HFF-Myc (cell line): ENCODE measurements at places on chromosomes 5 and 9.

DNA sequence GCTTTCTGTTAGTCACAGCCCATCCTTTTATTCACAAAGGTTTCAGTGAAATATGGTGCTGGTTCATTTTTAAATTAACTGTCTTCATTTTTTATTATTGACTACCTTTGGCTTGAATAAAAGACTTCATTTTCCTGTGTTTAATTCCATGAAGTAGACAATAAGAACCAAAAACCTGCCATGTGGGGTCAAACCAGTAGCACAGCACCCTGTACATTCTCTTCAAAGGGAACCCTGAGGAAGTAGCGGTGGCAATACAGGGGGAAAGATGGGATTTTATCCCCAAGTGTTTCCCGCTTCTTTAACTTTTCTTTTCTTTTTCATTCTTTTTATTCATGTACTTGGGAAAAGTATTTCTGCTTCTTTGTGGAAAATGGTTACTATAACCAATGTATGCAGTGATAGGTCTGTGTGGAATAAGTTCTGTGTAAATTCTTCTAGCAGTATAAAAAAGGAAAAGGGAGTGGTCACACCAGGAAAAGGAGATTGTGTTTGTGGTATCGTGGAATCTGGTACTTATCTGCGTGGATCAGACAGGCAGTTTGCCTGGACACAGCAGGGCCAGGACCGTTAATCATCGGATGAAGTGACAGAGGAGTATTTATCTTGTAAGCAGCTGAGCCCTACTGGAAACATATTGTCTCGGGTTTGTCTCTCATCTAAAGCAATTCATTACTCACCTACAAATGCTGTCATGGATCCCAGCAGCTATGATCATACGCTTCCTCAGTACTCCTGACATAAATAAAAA lies 94.2 kb downstream of the PPIC start:
- DNase-seq: no peak

- no peak for DNase-seq
Observed at GRCh38 chr9:35619800-35620158, 1.6 kb upstream of the CD72 start.

DNA sequence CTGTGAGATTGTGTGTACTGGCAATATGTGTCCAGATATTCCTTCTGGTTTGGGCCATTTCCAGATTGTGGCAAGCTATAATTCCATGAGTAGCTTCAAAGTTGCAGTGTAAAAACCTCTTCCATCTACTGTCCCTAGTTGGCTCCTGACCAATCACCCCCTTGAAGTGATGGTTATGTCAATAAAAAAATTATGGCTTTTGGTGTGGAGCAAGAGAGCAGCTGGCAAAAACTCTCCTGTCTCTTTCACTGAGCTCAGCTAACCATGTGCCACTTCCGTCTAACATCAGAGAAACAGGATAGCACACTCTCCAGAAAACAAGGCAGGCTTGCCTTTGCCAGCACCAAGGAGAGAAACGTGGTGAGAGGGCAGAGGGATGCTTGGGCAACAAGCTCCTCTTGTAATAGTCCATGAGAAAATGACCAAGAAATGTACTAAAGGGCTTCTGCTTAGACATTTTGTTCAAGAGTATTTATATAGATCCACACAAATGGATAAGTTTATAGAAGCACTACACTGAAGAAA lies 914.4 kb upstream of the SEMA6A start:
- no peak for DNase-seq

DNA sequence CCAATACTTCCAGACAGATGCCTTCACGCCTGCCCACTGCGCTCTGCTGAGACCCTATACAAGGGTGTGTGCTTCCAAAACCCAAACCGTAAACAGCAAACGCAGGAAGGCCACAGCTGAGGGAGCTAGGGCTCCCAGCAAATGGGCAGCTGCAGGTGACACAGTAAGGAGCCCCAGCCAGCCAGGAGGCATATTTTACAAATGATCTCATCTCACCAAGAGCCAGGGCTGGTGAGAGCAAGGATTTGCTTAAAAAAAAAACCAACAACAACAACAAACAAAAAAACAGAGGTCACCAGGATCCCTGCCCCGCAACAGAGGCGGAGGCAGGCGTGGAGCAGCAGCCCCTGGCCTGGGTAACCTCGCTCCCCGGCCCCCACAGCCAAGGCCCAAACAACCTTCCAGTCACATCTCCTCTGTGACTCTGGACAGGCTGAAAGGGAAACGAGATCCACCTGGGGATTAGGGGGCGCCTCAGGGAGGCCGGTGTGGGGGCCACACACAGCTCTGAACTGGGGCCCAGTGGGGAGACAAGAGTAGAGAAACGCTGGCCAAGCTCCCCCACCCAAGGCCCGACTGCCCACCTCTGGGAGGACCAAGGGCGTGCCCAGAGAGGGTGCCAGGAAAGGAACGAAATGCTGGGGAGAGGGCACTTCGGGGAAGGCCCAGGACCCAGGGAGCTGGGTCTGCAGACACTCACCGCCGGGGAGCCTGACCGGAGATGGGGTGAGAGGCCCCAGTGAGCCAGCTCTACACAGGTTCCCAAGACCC lies 3.3 kb downstream of the NACC2 start:
- no peak for DNase-seq

DNA sequence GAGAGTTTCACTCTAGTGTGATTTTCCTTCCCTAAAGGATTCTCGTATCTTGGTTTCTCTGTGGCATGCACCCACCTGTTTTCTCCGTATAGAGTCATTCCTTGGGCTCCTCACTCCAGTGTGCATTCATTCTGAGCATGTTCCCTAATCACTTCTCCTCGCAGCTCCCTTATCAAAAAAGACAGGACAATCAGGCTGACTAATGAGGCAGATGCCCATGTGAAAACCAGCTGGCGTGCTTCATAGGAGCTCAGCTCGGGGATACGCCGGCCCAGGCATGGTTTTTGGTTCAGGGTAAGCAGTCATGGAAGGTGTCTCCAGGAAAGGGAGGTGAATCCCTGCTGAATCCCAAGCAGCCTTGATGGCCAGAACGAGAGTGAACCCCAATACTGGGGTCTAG lies 41.2 kb upstream of the INSYN2B start:
- DNase-seq: no peak

GRCh38 chr5:15579193-15579990 lies 79.4 kb downstream of the FBXL7 start:
- no peak for DNase-seq

DNA sequence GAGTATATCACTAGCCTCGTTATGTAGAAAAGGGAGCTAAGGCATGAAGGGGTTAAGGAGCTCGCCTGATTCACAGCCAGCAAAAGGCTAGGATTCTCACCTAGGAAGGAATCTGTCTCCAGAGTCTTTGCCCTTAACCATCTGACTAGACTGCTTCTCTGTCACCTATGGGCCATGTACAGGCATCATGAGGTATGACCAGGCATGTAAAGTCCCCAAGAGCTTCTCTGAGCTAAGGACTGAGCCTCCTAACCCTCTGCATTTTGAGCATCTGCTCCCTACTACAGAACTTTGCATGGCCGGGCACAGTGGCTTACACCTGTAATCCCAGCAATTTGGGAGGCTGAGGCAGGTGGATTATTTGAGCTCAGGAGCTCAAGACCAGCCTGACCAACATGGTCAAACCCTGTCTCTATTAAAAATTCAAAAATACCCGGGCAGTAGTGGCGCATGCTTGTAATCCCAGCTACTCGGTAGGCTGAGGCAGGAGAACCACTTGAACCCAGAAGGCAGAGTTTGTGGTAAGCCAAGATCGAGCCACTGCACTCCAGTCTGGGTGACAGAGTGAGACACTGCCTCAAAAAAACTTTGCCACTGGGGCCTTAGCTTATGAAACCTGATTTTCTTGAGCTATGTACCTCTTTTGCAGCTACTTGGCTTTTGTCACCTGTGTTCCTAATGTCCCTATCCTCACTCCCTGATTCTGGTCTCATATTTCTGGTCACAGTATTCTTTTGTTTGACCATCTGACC lies 33.2 kb upstream of the IL7R start:
- DNase-seq: no peak

- DNase-seq: no peak
Observed at GRCh38 chr5:27266184-27266583, 227.8 kb upstream of the CDH9 start.

GRCh38 chr9:124849801-124850200 lies 3.5 kb upstream of the WDR38 start:
- no peak for DNase-seq

- no peak for DNase-seq
Observed at GRCh38 chr5:39513236-39513635, 88.5 kb upstream of the DAB2 start.

DNA sequence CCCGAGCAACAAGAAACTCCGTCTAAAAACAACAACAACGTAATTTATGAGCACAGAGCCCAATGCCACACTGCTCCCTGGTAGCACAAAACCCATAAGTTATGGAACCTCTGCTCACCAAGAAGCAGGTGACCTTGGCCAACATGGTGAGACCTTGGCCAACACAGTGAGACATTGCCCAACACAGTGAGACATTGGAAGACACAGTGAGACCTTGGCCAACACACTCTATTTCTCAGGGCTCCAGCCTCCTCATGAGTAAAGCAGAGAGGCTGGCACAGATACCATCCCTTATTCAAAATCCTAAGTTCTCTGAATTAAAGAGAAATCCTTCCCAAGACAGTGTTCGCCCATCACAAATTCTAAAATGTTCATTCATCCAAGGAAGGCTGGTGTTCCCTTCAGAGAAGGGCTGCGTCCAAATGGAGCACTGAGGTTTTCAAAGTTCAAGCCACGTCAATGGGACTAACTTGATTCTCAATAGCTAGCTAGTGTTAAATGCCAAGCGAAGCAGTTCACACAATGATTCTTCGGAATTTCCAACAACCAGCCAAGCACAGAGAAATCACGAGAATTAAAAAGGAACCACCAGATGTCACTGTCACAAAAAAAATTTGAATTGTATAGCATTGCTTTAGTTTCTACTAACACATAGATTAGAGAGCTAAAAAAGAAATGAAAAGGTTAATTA lies 29.5 kb downstream of the TTC39B start:
- no peak for DNase-seq

- DNase-seq: no peak
Observed at GRCh38 chr5:134073404-134073803, 41.1 kb upstream of the TCF7 start.

DNA sequence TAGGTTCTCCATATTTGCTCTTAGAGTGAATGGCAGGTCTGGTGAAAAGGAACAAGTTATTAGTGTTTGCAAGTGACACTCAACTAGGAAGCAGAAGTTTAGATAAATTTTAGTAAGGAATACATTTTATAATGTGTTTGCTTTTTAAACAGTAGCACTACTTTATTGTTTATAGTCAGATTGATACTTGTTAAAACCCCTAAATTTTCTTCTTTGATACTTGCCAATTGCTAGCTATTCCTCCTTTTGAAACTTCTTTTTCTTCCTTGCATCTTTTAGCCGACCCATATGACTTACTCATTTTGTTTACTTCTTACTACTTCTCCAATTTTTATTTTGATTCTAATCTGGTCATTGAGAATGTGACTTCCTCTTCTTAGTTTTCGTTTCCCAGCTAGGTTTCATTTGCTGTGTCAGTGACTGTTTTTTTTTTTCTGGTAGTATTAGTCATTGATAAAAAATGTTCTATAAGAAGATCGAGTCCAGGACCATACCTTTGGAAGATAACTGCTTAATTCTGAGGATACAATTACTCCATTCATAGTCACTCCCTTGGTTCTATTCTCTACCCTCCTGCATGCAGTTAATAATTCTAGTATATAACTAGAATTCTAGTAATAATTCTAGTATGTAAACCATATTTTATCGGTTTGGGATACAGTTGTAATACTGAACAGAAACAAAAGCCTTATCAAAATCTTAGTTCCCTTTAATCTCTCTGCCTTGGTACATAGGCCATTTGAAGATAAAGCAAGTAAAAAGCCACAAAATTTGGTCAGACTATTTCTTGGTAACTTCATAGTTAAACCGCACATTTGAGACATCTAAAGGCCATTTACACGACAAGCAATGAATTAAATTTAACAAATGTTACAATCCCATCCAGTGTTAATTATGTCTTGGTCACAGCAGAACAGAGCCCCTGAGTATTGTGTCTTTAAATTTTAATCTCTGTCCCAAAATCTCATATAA lies 2.8 kb upstream of the RICTOR start:
- no peak for DNase-seq

- DNase-seq: no peak
Observed at GRCh38 chr5:174999581-174999980, 275.2 kb downstream of the MSX2 start.

DNA sequence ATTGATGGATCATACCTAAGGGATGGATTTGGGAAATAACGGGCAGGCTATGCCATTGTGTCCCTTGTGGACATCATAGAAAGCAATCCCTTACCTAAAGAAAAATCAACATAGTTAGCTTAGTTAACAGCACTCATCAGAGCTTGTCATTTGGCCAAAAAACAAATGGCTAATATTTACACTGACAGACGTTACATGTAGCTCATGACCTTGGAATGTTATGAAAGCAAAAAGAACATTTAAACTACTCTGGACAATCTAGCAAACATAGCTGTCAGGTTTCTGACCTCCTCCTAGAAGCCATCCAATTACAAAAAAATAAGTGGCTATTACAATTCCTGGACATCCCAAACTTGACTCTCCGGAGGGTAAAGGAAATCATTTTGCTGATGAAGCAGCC lies 23.8 kb downstream of the TMEM232 start:
- no peak for DNase-seq

- DNase-seq: no peak
Observed at GRCh38 chr5:89668821-89669220, 740.7 kb downstream of the CETN3 start.

GRCh38 chr5:142360607-142361120 lies 35.8 kb upstream of the SPRY4 start:
- DNase-seq: peak; percentile 25

GRCh38 chr9:127123064-127123890 lies 842 bp upstream of the ANGPTL2 start:
- DNase-seq: no peak

DNA sequence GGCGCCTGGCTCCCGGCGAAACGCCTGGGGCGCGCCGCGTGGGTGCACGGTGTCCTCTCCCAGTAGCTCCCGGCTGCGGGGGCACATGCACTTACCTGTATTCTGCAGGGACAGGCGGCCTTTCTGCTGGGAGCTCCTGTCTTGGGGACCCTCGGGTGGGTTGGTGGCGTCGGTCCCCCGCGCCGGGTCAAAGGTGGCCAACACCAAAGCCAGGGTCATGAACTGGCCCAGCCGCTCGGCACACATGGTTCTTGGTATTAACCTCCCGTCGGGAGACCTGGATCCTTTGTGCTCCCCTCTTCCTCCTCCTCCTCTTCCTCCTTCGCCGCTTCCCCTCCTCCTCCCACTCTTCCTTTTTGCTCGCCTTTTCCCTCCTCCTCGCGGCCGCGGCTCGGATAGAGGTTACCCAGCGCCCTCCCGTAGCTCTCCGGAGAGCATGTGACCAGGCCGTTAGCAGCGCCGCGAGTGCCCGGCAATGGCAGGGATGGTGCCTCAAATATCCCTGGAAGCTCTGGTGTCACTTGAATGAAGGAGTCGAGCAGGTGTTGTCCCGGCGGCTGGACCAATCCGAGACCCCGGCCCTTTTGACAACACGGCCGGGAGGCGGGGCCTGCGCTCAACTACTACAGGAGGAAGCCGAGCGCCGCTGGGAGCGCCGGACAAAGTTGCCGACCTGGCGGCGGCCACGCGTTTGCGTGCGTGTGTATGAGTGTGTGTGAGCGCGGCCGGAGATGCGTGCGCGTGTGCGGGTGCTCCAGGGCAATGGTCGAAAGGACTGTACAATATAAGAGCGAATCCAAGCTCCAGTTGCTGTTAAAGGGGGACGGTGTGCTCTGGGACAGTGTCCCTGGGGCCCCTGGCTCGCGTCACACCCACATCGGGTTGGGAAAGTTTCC lies at the start of gene STC2:
TSS of gene STC2 (minus strand) at position 467 of the 896 bp plus-strand sequence. CDS start at position 246, 221 bp downstream.
- peak; percentile 59 for DNase-seq

- DNase-seq: no peak
Observed at GRCh38 chr5:119059740-119060255, 11.1 kb upstream of the DMXL1 start.

GRCh38 chr9:75607521-75607920 lies 283.0 kb upstream of the PCSK5 start:
- DNase-seq: no peak

- DNase-seq: no peak
Observed at GRCh38 chr9:136198605-136199083, 6.3 kb downstream of the LHX3 start.
